NCI-H446 (cell line): ENCODE measurements at places on chromosomes 16 and 17.

- peak; percentile 41 for DNase-seq
Observed at GRCh38 chr17:4934173-4934979, 2.3 kb downstream of the GP1BA start.

- no peak for DNase-seq
Observed at GRCh38 chr17:15181333-15181732, 83.8 kb downstream of the PMP22 start.

GRCh38 chr17:64470625-64471024 lies 21.7 kb downstream of the MILR1 start:
- no peak for DNase-seq

- DNase-seq = no peak
Observed at GRCh38 chr16:53745753-53746266, 41.9 kb downstream of the FTO start.

- no peak for DNase-seq
Observed at GRCh38 chr16:81578636-81579413, 134.2 kb downstream of the CMIP start.

- no peak for DNase-seq
Observed at GRCh38 chr16:59296888-59297287, 562.8 kb upstream of the GOT2 start.

DNA sequence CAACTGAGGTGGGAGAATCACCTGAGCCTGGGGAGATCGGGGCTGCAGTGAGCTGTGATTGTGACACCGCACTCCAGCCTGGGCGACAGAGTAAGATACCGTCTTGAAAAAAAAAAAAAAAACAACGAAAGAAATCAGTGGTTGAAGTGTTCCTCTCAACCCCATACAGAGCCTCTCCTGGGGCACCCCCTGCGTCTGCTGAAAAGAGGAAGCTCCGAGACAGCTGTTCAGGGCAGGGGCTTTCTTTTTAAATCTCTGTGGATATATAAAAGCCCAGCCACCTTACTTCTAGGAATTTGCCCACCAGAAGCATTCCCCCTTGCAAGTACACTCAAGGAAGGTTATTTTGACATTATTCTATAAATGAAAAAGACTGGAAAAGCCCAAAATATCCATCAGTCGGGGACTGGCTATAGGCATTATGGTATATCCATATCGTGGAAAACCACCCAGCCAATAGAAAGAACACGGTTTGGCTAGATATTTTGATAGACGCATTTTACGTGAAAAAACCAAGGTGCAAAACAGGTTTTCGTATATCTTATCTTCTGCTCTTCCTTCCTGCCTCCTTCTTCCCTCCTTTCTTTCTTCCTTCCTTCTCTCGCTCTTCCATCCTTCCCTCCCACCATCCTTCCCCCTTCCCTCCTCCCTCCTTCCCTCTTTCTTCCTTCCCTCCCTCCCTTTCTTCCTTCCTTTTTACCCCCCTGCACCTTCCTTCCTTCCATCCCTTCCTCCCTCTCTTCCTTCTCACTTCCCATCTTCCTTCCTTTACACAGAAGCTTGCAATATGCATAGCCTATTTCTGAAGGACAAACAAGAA lies 9.2 kb upstream of the CCL22 start:
- DNase-seq = no peak

DNA sequence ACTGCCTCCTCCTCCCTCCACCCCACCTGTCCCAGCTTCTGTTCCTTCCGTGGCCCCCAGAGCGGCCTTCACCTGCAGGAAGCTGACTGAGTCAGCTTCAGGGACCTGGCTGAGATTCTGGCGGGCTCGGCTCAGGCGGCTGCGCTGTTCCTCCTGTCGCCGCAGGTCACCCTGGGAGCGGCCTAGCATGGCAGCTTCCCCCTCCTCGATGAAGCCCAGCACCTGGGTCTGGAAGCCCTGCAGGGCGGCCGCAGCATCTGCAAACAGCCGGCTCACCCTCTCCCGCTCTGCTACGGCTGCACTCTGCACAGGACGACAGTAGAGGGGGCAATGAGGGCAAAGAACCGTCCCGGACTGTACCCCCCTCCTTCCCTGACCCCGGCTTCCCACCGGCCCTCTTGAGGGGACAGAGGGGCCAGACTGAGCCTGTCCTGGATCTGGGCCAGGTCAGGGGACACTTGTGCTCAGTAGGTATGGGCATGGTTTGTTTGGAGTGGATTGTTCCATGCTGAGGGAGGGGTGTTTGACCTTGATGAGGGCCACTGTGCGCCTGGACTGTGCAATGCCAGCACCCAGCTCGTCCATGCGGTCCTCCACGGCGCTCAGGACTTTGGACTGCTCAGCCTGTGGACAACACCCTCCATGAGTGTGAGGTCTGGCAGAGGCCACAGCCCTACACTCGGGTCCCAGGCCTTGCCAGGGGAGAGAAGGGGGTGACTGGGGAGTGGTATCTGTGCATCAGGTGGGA lies 2.0 kb downstream of the TRIM47 start:
- DNase-seq = no peak

- DNase-seq = no peak
Observed at GRCh38 chr17:63419949-63420867, 25.9 kb downstream of the CYB561 start.

GRCh38 chr17:4033751-4034251 lies 69.6 kb upstream of the ATP2A3 start:
- DNase-seq = no peak

DNA sequence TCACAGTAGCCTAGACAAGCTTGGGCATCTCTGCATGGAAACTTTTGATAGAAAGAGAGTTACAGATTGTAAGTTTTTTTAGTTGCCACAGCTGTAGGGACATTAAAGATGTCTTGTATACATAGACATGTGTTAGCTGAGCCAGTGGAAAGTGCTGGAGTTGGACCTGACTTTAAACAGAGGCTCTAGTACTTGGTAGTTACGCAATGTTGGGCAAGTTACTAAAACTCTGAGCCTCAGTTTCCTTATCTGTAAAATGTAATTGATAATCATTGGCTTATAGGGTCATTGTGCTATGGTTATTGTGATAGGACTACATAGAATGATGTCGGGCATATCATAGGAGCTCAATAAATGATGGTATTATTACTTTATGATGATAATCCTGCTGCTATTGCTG lies 225.8 kb upstream of the CPHXL start:
- DNase-seq = no peak

- no peak for DNase-seq
Observed at GRCh38 chr16:52437277-52437670, 109.7 kb downstream of the TOX3 start.

DNA sequence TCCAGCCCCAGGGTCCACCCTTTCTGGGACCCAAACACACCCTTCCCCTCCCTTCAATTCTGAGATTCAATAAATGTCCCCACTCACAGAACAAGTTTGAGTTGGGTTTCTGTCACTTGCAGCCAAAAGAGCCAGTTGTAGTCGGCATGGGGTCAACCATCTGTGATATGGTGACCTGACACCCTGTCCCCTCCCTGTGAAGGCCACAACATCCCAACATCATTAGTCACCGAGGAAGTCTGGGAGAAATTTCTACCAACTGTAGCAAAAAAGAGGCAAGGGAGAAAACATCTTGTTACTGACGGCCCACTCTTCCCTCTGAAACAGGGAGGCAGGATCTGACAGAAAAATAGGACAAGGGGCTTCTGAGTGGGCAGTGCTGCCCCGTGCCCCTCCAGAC lies 638 bp upstream of the LYZL6 start:
- DNase-seq = no peak

DNA sequence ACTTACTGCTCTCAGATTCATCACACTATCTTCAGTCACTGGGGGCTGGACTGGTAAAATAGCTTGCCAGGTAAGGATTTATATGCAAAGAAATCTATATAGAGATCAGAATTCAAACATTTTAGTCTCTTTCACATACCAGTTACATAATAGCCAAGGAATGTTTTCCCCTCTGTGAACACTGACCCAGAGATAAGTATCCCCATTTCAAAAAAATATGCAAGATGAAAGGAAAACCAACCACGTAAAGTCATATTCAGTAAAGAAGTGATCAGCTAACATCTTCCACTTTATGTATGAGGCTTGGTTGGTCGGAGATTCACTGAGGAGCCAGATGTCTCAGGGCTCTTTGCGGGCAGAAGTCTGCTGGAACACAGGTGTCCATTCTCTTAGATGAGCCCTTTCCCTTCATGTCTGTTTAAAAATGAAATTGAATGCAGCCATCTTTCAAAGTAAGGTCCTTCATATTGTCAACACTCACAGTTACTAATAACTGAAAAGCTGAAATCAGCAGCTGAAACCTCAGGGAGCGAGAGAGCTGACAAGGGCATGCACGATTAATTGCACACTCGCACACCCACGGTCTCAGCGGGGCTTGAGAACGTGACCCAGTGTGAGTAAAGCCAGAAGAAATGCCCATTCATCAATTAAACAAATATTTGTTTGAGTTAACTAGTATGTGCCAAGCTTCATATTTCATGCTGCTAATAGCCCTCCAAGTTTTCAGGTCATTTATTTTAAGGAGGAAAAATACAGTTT lies 161.2 kb downstream of the MRTFB start:
- DNase-seq = no peak

DNA sequence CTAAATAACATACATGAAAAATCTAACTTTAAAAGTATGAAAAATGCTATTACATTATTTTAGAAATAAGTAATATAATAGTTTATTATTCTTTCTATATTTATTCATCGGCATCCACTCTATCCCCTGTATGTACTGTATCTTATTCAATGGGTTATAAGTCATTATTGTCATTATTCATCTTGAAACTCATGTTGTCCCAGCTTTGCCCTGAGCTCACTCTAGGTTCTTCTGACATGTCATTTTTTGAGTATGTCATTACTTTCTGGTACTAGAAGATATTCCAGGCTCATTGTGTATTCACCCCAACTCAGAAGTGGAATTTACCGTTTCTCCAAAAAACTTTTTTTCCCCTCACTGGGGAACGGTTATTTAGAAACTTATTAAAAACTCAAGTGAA lies 53.0 kb upstream of the MNT start:
- no peak for DNase-seq

GRCh38 chr17:55710410-55710809 lies 12.3 kb downstream of the TMEM100 start:
- no peak for DNase-seq

- DNase-seq = no peak
Observed at GRCh38 chr16:15958703-15959348, 9.4 kb downstream of the ABCC1 start.

DNA sequence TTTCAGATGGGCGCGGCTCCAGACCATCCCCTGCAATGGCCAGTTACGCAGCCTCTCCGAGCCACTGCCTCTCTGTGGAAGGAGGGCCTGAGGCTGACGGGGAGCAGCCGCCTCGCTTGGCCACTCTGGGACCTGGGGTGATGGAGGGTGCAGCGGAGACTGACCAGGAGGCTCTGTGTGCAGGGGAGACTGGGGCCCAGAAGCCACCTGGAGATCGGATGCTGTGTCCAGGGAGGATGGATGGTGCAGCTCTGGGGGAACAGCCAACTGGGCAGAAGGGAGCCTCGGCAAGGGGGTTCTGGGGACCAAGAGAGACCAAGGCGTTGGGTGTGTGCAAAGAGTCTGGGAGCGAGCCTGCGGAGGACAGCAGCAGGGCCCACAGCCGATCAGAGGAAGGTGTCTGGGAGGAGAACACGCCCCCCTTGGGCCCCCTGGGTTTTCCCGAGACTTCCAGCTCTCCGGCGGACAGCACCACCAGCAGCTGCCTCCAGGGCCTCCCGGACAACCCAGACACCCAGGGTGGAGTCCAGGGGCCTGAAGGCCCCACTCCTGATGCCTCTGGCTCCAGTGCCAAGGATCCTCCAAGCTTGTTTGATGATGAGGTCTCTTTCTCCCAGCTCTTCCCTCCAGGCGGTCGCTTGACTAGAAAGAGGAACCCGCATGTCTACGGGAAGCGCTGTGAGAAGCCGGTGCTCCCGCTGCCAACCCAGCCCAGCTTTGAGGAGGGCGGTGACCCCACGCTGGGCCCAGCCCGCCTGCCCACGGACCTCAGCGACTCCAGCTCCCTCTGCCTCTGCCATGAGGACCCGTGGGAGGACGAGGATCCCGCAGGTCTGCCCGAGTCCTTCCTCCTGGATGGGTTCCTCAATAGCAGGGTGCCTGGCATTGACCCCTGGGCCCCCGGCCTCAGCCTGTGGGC lies 17.4 kb upstream of the ZFPM1 start:
- DNase-seq = no peak

DNA sequence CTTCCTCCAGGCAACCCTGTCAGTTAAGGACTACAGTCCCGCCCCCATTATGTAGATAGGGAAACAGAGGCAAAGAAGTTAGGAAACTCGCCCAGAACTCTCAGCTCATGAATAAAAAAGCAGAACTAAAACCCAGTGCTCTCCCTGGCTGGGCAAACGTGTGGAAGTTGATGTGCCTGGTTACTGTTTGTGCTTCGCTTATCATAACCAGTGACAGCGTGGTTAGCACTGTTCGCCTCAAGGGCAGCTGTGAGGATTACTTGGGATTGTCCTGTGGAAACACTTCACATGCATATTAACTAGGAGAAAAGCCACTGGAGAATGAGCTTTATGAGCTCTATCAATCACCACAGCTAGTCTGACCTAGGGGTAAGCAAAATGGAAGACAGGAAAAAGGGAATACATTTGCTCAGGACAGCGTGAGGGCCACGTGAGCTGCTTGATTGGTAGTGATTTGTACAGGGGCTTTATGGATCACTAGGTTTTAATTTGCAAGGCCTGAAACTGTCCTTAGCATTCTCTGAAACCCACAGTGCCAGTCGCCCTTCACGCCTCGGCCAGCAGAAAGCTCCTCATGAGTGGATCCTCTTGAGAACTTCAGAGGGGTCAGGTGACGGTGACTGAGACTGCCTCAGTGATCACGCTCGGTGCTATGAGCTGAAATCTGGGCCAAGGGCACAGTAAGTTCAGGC lies 19.9 kb downstream of the CYB5D2 start:
- DNase-seq = no peak

DNA sequence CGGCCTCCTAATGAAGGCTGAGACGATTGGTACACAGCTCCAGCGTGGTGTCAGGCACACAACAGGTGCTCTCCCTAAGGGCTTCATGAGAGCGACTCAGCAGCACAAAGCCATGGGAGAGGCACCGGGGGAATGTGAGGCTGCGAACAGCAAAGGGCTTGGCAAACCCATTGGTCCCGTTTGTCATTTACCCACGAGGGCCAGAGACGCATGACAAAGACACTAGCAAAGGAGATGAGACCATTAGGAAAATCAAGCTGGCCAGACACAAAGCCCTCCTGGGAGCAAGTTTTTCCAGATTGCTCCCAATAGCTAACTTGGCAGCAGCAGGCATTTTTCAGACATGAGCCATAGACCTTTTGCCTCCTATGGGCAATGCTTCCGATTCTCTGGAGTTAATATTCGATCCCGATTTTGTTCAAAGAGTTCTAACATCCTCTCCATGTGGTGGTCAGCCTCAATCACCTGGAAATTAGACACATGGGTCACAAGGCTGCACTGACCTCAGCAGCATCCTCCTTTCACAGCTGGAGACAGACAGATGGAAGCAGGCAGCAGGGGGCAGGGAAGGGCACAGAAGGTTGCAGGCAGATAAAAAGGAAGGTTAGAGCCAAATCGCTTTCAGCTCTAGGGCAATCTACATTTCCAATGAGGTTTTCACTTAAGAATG lies 38.2 kb downstream of the TK2 start:
- DNase-seq = peak; percentile 61
